ENCODE measurements at places on chromosomes 6 and 20.

- DNase-seq, result peak; percentile 25
Measured at GRCh38 chr6:47733879-47734558, 35.6 kb downstream of the ADGRF4 start.

GRCh38 chr20:46121184-46121930, 3.2 kb downstream of the CD40 start:
- no peak for DNase-seq

DNA sequence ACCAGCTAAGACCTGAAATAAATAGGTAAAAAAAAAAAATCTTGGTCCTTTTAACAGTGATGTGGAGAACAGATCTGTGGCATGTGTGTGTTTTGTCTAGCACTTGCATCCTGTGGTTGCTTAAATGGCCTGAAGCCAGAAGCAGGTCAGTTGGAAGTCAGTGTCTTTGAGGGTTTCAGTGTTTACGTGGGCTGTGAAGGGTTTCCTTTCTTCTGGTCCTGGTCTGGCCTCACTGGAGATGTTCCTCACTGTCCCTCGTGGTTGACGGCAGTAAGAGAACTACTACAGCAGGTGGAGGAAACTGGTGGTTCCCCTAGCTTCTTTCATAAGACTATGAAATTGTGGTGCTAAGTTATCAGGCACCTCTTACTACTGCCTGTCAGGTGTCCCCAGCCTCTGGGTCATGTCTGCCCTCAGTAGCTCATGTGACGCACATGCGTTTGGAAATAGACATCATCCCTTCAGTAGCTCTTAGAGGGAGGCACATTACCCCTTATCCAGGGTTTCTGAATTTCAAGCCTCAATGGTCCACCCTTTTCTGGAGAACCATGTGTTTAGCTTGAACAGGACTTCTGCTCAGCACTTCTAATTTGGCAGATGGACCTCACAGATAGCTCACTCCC, 59.4 kb upstream of the SCP2D1 start:
- peak; percentile 24 for DNase-seq

DNA sequence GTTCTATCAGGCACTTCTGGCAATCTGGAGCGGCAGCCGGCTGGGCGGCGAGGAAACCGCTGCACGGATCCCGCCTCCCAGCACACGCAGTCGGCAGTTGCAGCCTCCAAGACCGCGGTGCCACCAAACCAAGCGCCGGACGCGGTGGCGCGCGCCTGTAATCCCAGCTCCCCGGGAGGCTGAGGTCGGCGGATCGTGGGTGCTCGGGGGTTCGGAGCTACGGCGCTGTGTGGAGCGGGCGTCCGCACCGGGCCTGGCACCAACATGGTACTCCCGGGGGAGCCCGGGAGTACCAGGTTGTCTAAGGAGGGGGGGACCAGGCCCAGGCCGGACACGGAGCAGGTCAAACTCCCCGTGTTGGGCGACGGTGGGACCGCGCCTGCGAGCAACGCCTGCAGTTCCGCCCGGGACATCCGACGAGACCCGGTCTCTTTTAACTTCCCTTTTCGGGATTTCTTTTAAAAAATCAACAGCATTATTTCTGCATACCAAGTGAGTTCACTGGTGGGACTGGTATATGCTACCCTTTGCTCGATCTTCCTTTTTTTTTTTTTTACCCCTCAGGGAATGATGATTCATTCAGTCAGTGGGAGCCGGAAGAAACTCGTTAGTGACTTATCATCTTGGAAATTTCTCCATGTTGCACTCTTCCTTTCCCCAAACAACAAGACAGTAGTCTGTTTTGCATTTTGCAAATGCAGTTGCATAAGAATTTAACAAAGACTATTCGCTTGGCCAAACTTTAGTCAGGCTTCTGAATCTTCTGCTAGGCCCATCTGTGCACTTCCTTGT, 27.6 kb downstream of the ZNF311 start:
- peak; percentile 87 for DNase-seq

DNA sequence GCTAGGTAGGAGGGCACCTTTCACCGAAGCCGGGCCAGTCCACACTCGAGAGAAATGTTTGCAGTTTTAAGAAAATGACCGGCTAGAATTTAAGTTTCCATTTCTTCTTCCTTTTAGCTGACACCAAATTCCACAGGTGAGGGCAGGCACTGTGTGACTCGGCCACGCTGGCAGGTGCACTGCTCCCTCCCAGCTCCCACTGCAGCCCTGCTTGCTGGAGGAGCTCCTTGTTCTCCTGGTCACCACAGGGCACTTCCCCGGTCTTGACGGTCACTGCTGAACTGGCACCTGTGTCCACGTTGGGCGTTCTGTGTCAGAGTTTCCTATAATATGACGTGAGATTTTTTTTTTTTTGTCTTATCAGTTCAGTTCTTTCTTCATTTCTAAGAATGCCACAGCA, 3.6 kb upstream of the KIF25 start:
- no peak for DNase-seq

GRCh38 chr6:163318071-163318786, 96.3 kb upstream of the QKI start:
- DNase-seq, result no peak

DNA sequence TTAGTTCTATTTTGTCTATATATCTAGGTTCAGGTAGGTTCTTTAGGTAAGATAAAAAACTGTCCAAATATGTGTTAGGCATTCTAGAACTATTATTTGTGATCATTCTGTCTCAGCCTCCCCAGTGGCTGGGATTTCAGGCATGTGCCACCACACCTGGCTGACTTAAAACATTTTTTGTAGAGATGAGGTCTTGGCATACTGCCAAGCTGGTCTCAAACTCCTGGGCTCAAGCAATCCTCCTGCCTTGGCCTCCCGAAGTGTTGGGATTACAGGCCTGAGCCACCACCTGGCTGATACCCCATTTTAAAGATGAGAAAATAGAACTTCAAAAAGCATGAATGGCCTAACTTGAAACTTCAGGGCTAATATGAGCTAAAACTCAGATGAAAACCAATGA, 33.9 kb downstream of the LHFPL5 start:
- DNase-seq, result no peak

DNA sequence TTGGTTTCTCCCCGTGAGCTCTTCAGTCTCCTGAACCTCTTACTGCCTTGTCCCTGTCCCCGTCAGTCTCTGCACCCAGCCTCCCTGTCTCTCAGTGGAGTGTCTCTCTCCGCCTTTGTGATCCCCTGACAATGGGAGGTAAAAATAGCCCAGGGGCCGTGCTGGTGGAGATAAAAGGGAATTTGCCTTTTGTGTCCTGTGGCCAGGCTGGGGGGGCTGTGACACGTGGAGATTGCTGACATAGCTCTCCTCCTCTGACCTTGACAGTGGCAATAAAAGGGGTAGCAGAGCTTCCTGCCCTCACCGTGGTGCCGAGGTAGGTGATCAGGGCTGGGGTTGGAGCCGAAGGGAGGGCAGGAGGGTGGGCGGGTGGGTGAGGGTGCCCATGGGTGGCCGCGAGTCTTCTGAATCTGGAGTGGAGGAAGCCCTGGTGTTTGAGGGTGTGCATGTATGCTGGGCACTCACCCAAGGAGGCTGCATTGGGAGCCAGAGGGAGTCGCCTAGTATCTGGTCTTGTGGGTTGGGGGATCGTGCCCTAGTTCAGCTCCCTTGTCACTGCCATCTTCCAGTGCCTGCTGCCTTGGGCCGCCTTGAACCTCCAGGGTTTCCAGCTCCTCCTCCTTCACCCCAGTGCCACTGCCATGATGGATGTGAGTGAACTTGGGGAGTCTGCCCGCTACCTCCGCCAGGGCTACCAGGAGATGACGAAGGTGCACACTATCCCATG, 21.9 kb downstream of the MYH7B start:
- DNase-seq, result no peak

GRCh38 chr20:58102261-58102660, 126.2 kb downstream of the ANKRD60 start:
- no peak for DNase-seq

- DNase-seq, result no peak
Measured at GRCh38 chr6:34044945-34045595, 100.8 kb downstream of the GRM4 start.

DNA sequence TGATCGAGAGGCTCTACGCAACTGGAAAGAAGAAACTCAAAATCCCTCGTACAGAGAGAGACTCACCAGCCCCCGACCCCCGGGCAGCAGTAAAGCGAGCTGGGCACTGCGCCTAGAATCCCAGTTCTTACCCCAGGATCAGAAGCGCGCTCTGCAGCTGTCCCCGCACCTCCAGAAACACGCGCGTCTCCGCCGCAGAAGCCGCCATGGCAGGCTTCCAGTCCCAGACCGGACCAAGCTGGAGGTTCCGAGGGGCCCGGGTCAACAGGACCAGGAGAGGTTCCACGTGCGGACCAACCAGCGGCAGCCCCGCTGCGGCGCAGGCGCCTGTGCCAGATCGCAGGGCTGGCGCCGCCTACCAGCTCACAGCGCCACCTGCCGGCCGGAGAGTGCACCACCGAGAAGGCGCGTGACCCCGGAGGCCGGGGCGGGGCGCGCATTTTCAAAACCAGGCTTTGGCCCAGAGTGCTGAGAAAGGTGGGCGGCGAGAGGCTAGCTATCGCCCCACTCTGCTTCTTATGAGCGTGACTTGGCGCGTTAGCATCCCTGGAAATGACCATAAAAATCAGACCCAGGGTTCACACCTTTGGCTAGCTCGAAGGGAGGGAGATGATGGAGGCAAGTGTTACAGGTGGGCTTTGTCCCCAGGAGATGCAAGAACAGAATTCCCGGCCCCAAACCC, at the start of gene UBE3D:
Gene UBE3D, minus strand, starts transcription at position 331 of the 682 bp plus-strand sequence. Its CDS starts 123 bp downstream, at position 208.
- DNase-seq, result peak; percentile 89

- DNase-seq, result no peak
Measured at GRCh38 chr20:9220874-9221547, 152.1 kb downstream of the PLCB4 start.

DNA sequence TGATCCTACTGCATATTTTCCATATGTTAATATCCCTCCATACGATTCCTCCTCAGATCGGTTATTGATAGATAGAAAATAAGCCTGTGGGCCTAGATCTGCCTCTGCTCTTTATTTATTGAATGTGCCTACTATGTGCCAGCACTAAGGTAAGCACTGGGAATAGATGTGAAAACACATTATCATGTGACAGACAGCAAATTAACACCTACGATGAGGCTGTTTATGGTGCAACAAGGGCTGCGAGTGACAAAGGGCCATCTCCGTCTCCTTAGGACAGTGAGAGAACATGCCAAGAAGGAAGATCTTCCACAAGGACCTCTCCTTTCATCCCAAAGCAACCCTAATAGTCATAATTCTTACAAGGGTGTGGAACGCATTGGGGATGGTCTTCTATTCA, 90.5 kb downstream of the MYB start:
- DNase-seq, result no peak

DNA sequence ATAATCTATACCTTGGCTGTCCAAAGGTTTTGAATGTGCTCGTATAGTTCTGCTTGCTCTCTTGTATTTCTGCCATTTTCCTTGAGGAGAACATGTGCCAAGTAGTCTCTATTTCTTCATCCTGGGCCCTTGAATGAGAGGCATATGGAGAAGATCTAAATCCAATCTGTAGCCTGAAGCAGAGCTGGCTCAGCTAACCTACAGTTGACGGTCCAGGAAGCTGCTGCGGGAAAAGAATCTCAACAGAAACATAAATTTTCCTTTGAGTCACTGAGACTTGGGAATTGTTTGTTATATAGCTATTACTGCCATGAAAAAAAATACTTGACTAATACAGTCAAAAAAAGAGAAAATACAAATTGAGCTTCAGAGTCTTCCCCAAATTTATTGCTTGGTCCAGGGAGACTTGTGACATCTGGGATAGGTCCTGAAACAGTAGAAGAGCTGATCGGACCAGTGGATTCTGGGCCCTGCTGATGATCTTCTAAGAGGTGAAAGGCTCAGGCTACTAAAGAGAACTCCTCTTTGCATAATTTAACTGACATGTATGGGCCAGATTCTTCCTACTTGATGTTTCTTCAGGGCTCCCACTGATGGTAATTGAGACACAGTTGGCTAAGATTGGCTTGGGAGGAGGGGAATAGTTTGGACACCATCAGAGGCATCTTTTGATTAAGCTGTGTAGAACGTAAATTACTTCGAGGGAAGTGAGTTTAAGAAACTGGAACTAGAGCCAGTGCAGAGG, 29.9 kb upstream of the PLCB4 start:
- DNase-seq, result no peak

DNA sequence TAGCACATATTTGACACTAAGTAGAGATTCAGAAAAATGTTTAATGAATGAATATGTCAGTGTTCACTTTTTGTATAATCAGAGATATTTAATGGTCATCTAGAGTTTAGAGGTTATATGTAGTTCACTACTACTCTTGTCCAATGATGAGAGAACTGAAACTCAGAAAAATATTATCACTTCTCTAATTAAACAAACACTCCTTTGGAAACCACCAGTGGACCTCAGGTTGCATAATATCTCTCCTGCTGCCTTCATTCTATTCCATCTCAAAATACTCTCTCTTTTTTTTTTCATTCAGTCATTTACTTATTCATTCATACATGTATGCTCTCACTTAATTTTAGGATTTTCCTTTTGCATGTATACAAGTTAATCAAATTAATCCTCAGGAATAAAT, 423.1 kb upstream of the RNF217 start:
- no peak for DNase-seq

- no peak for DNase-seq
Measured at GRCh38 chr20:44489931-44490330, 14.3 kb downstream of the TTPAL start.

- DNase-seq, result no peak
Measured at GRCh38 chr6:101015541-101015940, 134.4 kb upstream of the ASCC3 start.

DNA sequence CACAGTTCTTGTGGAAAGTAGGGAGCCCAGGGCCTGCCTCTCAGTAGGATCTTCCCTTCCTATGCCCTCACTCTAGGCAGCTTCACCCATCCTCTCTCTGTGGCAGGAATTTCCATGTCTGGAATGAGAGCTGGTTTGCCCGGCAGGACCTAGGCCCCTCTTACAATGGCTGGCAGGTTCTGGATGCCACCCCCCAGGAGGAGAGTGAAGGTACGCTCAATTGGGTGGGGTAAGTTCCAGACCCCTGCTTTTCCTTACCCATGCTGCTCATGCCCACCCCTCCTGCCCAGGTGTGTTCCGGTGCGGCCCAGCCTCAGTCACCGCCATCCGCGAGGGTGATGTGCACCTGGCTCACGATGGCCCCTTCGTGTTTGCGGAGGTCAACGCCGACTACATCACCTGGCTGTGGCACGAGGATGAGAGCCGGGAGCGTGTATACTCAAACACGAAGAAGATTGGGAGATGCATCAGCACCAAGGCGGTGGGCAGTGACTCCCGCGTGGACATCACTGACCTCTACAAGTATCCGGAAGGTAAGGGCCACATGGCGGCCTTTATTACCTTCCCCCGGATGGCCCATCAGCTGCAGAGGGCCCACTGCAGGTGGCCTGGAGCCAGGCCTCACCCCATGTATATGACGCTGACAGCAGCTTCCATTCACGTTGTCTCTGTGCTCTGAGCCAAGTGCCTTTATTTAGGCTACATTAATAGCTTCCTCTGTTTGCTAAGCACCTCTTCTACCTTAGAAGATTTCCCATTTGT, 22.8 kb downstream of the TGM6 start:
- DNase-seq, result no peak

DNA sequence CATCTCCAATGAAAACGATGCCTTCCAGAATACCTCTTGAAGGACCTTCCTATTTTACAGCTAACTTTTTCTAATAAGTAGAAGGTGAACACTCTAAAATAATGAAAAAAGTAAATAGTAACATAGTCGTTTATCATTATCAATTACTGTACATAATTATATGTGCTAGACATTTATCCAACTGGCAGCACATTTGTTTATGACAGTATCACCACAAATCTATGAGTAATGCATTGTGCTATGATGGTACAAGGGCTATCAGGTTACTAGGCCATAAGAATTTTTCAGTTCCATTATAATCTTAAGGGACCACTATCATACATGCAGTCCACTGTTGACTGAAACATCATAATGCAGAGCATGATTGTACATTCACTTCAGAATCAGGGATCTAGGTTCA, 68.4 kb downstream of the ATG5 start:
- DNase-seq, result no peak
